GM03348 (cell line): ENCODE measurements at places on chromosomes 11 and 22.

GRCh38 chr22:38051261-38051660 is 5.9 kb upstream of the PICK1 start:
- DNase-seq: no peak

GRCh38 chr22:23404689-23405365 is 175.3 kb downstream of the IGLL1 start:
- no peak for DNase-seq

DNA sequence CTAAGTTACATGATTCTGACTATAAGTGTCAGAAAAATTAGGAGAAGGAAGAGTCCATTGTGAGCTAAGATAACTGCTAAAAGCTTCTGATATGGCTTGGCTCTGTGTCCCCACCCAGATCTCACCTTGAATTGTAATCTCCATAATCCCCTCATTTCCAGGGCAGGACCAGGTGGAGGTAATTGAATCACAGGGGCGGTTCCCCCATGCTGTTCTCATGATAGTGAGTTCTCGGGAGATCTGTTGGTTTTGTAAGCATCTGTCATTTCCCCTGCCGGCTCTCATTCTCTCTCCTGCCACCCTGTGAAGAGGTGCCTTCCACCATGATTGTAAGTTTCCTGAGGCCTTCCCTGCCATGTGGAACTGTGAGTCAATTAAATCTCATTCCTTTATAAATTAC is 230.2 kb downstream of the OPCML start:
- no peak for DNase-seq

GRCh38 chr11:125621995-125622394 is 3.0 kb upstream of the CHEK1 start:
- DNase-seq: peak; percentile 40

DNA sequence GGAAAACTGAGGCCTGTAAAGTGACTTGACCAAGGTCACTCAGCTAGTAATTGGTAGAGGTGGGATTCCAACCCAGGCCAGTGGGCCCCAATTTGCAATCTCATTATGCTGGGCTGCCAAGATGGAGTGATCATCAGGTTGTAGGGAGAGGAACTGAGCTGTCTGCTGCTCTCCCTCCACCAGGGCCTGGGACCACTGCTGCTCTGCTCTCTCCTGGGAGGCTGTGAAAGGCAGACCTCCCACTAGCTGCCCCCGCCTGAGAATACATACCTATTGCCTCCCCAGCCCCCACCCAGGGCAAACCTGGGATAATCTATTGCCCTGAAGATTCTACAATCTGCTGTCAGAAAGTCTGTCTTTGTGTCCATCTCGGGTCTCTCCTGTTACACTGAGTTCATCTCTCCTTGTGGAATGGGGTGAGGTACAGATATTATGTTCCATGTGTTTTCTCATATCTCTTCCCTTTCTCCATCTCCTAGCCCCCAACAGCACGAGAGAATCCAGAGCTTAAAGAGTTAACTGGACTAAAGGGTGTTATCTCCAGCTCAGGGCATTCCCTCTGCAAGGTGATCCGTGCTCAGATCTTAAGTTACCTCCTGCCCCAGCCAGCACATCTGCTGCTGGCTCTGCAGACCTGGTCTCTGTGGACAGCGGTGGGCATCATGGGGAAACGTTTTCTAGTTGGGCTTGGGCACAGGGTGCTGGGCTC is 5.6 kb downstream of the NECTIN1 start:
- DNase-seq: no peak

GRCh38 chr11:125072961-125073590 is 10.0 kb downstream of the SLC37A2 start:
- no peak for DNase-seq

DNA sequence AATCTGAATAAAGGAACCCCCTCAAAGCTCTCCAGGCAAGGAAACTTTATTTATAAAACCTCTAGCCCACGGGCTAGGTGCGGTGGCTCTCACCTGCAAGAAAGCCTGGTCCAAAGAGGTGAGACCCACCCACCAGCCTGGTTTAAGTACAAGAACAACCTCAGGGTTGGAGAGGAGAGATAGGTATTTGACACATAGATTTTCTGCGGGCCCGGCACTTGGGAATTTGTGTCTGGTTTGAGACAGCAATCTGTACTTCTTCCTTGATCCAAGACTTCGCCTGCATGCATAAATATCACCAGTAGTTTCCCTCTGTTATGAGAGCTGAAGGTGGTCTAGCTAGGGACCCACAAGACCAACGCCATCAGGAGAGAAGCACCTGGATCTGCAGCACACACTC is 73.2 kb upstream of the CAPRIN1 start:
- no peak for DNase-seq

DNA sequence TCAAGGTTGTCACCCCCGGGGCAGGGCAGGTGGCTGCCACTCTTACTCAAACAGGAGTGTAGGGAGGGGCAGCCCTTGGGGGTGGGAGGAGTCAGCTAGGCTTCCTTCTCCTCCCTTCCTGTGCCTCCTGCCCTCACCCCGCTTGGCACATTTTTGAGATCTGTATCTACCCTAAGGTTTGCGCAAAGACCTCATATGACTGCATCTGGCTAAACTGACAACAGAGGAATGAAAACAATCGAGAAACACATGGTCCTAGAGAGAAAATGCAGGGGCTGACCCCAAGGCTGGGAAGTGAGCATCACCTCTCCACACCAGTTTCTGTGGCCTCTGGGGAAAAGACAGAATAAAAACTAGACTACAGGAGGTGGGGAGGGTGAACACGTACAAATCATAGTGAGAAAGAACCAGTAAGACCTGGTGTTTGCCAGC is 28.1 kb downstream of the IGSF9B start:
- peak; percentile 31 for DNase-seq

DNA sequence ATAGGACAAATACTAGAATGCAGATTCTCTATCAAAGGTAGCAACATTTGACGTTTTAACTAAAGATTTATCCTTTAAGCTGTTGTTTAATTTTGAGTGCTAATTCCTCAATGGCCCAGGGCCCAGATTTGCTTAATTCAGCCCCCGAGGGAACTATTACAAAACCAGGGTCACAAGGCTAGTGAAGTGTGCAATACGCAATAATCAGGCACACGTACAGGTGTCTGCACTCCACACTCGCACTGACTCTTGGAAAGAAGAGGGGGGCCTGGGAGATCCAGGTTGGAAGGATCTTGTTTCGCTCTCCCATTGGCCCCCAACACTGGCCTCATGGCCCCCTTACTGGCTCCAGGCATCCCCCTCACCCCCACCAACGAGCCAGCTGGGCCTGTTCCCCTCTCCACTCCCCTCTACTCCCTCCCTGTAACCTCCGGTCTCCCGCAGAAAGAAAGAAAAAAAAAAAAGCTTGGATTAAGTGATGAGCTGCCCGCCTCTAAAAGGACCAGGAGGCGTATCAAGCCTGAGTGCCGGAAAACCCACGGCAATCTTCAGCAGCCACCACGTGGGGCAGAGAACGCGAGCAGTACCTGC is 2.2 kb upstream of the KIRREL3 start:
- DNase-seq: peak; percentile 10

GRCh38 chr11:14359501-14360031 is 583 bp upstream of the RRAS2 start:
- peak; percentile 24 for DNase-seq

DNA sequence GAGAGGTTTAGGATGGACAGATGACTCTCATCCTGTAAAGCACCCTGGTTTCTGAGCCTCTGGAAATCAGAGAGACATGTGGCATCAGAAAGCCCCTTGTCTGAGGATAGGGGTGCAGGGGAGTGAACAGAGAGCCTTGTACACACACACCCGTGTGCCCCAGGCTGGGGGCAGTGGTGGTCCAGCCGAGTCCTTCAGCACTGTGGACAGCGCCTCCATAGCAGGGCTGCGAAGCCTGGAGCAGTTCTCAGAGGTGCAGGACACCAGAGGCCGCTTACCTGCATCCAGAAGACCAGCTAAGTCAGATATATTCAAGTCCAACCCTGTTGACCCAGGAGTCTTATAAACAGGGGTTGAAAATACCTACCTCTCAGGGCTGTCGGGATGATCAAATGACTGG is 11.5 kb upstream of the IGSF9B start:
- no peak for DNase-seq

- peak; percentile 75 for DNase-seq
Observed at GRCh38 chr11:108958368-108959104, 293.7 kb downstream of the DDX10 start.

DNA sequence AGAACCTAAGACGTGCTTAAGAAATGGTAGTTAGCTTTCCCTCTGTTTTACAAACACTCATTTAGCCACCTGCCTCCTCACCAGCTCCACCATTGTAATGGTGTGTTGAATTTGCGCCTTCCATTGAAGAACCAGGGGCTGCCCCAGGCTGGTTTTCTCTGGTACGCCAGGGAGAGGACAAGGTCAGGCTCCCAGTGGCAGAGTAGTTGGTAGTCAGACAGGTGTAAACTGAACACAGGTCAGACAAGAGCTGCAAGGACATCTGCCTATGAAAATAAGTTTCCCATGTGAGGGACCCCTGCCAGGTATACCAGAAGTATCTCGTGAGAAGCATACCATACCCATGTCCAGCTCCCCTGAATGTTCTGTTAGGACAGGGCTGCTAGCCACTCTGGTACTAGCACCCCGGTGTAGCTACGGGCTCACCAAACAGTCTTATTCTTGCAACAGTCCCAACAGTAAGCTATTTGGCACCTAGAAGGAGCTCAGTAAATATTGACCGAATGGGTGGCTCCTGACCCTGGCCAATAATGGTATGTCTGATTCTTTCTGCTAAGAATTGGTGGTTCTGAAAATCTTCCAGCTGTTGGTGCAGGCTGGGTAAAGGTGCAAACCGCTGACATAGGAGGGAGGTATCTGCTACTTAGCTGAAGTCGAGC is 359.0 kb downstream of the LARGE1 start:
- no peak for DNase-seq

DNA sequence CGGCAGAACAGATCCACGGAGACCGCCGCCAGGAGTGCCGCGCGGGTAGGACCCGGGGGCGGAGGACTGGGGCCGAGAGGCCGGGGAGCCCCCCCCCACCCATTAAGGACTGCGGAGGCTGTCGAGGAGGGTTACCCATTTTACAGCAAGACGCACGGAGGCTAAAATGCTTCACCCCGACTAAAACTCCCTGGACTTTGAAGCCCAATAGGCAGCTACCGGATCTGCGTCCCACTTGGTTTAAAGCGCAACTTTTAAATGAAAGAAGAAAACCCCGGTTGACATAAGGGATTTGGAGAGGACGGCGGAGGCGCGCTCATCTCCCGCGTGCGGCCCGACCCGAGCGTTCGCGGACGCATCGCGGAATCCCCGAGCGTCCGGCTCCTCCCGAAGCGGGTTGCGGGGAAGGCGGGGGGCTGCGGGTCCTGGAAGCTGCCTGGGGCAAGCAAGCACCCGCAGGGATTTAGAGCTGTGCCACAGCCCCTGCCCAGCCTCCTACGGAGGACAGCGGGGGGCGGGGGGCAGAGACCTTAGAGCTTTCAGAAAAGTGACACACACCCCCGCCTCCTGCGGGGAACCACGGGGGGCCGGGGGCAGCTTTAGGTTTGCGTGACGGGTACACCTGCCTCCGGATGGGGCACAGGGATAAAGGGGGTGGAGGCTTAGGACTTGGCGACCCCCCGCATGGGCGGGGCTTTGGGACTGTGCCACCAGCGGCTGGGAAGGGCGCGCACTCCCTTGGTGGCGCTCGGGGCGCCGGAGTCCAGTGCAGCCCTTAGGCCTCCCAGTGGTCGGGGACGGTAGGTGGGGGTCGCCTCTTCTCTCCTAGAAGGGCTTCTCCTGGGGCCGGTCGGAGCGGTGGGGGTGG is 760 bp upstream of the CELSR1 start:
- DNase-seq: peak; percentile 62

- peak; percentile 79 for DNase-seq
Observed at GRCh38 chr11:83292709-83293456, 6.7 kb upstream of the CCDC90B start.

GRCh38 chr11:13965337-13965736 is 2.8 kb downstream of the SPON1 start:
- no peak for DNase-seq

- no peak for DNase-seq
Observed at GRCh38 chr11:132168344-132168981, 798.0 kb downstream of the NTM start.

GRCh38 chr11:93700830-93701229 is 39.3 kb downstream of the CEP295 start:
- DNase-seq: no peak

DNA sequence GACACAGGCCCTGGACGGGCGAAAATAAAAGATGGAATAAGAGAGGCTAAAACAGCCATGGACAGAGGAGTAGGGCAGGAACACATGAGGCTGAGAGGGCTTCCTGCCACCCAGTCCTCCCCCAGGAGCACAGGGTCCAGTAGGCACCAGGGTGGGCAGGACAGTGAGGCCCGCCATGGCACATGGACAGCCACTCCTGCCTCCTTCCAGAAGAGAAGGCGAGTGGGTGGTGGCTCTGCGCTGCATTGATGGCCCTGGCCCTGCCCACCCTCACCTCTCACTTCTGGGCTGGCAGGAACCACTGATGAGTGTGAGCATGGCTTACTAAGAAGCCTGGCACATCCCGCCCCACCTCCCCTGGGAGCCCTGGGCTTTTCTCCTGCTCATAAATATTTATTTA is 51.2 kb downstream of the TPBGL start:
- DNase-seq: no peak
